Astrocyte of the spinal cord (primary cell): ENCODE measurements at places on chromosomes 7 and 10.

GRCh38 chr7:48102530-48102929, 13.5 kb downstream of the UPP1 start:
- no peak for DNase-seq

DNA sequence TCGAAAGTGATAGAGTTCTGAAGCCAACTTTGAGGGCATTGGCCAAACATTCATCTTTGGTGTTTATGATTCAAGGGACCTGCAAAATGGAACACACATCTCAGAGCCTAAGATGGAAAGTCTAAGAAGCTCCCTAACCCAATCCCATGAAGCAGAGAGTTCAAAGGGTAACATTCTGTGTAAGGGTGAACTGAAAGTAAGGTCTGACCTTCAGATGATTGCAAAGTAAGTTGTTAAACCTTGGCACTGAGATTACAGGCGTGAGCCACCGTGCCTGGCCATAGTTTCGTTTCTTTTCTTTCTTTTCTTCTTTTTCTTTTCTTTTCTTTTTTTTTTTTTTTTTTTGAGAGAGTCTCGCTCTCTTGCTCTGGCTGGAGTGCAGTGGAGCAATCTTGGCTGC, 2.2 kb downstream of the ZNF212 start:
- no peak for DNase-seq

DNA sequence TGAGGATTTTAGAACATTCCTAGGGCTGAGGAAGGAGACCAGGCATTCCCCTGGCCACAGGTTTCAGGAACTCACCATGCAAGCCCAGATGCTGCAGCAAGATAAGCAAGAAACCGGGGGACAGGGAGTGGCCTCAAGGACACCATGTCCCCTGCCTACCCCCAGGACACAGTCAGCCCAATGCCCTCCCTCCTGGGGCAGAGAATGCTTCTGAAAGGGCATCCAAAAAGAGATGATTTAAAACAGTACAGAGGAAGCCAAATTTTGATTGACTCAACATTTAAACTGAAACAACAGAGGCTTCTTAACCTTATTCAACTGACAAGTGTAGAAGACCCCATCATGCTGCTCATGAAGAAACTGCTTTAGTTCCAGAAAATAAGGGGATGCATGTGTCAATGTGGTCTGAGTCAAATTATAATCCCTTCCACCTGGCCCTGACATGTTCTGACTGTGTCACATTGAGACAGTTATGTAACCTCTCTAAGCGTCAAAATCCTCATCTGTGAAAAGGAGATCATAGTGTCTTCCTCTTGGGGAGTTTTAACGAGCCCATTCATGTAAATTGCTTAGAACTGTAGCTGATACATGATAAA, 60.0 kb downstream of the ICA1 start:
- no peak for DNase-seq

GRCh38 chr7:1447112-1447511, 12.2 kb downstream of the MICALL2 start:
- no peak for DNase-seq

DNA sequence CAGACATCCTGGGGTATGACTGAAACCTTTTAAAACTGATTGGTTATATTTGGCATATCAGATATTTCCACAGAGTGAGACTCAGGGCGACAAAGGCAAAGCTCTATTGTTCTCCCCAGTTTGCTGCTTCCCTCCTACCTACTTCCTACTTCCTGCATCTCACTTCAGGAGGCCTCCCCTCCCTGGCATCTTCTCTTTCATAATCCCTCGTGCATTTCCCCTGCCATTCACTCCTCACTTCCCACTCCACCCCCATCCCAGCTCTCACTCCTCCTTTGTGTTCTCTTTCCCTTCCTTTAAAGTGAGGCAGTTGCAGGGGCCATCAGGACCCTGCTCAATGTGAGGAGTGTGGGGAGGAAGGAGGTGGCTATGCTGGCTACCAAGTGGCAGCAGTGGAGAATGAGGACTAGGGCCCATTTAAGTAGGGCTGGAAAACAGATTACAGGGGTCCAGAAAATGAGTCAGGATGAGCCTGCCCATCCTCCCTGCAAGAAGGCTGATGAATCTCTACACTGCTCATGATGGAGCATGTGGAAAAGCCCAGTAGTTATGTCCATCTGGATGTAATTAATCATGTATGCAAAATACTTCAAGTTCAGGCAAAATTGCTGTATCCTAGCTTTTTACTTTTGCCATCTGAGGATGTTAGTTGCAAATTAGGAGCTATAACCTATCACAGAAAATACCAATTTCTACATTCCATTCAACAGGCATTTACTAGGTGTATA, 311.8 kb upstream of the IMMP2L start:
- DNase-seq: no peak

GRCh38 chr10:88582806-88583583, at the start of gene RNLS:
Gene RNLS (minus strand): TSS chr10:88583318.
- peak; percentile 62 for DNase-seq

GRCh38 chr10:14812271-14812670, 25.6 kb downstream of the CDNF start:
- no peak for DNase-seq

DNA sequence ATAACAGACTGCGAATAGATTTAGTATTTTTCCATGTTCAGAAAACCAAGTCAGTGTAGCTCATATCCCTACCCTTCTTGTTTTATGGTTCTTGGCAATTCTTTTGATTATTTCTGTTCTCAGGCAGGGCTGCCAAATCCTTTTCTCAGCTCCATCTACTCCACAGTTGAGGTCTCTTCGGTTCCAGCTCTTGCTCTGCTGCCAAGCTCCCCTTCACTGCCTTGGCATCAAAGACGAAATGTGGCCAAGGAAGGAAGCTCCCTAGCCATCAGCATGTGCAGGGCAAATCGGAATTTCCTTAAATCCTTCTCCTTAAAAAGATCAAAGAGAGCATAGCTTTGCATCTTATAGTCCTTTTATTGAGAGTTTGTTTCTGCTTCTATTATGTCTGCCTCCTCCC, 116.4 kb upstream of the NOBOX start:
- DNase-seq: no peak

- DNase-seq: no peak
Measured at GRCh38 chr7:133975130-133975529, 152.0 kb upstream of the LRGUK start.

- peak; percentile 79 for DNase-seq
Measured at GRCh38 chr10:72846238-72846637, 47.3 kb upstream of the OIT3 start.

- DNase-seq: peak; percentile 96
Measured at GRCh38 chr7:113796557-113796956, 122.3 kb downstream of the PPP1R3A start.

DNA sequence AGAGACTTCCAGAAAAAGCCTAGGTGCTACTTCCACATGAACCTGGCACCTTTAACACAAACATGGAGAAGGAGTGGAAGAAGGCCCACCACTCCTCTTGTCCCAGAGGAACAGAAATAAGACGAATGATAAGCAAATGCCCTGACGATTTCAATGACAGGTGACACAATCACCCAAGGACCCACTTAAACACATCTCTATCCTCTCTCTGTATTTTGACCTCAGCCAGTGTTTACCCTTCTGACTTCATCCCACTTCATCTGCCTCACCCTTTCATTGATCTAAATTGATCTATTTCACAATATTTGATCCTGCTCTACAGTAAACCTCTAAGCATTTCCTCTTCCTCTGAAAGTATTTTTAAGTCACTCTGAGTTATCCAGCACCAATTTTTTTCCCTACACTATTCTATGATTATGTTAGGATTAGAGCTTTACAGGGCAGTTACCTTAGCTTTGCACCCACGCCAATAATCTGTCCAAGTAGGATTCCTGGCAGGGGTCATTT, 9.1 kb downstream of the GOT1 start:
- no peak for DNase-seq

GRCh38 chr10:75079436-75080083, 31.9 kb upstream of the SAMD8 start:
- no peak for DNase-seq

- DNase-seq: peak; percentile 72
Measured at GRCh38 chr10:76558586-76558985, 1079.0 kb downstream of the KCNMA1 start.

DNA sequence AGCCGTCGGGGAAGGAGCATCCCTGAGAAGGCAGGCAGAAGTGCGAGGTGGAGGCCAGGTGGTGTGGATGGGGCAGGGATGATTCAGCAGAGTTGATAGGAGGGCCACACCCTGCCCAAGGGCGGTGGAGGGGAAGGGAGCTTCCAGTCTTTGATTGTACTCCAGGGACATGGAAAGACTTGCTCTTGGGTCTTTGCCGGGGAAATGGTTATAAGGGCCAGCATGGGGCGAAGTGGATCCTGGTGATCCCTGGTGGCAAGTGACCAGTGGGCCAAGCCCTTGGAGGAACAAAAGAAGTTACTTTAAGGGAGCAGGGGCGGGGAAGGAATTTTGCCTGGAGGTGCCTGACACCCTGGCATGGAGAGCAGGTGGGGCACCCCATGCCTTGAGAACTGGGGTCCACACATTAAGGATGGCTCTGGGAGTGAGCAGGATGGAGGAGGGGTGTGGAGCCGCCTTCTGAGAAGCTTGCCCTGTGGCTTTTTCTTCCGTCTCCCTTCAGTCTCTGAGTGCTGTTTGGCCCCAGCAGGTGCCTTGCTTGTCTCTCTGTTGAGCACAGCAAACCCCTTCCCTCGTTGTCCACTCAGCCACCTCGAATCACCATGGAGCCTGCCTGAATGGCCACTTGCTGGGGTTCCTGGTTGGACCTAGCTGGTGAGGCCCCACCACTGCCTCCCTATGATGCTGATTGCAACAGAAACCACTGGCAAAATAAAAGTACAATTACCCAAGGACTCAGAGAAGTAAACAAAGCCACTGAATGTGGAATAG, 83.9 kb downstream of the RAMP3 start:
- no peak for DNase-seq

DNA sequence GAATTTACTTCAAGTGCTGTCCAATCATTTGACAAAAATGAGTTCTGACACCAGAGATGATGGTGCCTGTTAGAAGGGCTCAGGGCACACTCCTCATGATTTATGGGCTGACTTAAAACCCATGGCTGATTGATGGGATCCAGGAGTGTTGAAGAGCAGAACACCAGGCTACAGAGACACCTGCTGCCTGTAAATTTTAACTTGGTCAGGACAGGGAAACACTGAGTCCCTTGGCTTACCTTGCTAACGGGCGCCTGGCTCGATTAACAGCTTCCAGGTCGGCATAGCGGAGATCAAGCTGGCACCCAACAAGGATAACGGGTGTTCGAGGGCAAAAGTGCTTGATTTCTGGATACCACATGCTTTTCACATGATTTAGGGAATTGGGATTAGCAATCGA, 51.4 kb downstream of the RHOBTB1 start:
- DNase-seq: no peak

DNA sequence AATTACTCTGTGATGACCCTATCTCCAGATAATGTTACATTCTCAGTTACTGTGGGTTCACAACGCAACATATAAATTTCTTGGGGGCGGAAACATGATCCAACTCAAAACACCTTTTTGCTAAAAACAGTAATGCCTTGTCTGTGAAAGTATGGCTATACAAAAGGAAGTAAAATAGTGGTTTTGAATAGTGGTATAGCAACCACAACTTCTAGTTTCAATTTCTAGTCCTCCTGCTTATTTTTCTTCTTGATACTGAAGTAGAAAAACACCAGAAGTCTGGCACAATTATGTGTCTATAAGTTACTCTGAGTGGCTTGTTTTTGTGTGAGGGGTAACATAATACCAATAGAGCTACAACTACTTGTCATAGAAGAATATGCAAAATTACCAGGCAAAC, 21.5 kb upstream of the ZNF800 start:
- no peak for DNase-seq

DNA sequence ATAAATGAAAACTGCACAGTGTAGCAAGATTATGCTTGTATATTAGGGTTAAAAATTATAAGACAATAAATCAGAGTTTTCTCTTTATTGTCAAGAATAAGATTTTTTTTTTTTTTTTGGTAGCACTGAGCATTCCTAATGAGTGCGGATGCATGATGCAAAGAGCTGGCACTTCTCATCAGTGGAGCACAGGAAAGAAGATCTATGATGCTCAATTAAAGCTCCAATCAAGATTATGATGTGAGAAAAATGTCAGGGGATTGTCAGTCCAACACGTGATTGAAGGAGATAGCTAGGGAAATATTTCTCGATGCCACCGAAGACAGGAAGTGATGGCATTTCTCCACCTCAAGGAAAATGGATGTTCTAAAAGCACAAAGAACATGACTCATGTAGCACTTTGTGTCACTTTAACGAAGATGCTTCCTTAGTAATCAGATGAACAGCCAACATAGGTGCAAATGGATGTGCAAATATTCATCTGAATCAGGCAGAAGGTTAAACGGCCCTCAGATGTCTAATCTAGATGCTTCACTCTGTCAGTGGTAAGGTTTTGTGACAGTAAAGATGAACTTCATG, 240.9 kb downstream of the THSD7A start:
- no peak for DNase-seq

DNA sequence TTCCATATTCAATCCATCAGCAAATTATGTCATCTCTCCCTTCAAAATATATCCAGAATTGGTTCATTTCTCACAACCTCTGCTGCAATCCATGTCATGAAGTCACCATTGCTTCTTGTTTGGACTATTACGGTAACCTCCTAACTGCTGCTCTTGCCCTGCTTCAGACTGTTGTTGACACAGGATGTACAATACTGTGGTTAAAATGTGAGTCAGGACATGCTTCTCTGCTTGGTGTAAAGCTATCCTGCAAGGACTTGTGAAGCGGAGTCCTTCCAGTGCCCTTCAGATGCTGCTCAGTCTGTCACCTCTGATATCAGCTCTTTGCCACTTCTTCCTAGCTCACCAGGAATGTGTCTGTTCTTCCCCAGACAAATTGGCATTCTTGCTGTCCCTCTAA, 10.4 kb upstream of the NXPH1 start:
- DNase-seq: no peak

DNA sequence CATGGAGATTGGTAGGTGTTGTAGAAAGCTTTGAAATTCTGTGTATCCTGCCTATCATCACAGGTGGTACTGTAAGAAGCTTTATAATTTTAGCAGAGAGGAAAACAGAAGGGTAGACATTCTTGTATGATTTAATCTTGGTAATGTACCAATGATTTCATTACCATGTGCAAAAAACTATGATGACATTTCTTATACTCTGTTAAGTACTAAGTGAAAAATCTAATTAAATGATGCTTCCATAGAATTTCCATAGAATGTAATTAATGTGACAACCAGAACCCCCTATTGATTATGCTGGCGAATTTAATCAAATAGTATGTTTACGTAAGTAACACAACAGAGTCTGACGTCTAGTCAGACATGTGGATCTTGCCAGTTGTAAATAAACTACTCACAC, 16.0 kb upstream of the RHOBTB1 start:
- no peak for DNase-seq
